ENCODE measurements at places on chromosomes 6 and 20. TPM values are rescaled to one million over a fixed set of nuclear protein-coding genes. Genes with fewer than 3 reads are reported as not detected.

The OR2B6 gene
- total RNA-seq, result 0.15 TPM

The HELZ2 gene
- total RNA-seq, result 26.2 TPM

The MDFI gene
- 0.67 TPM for total RNA-seq

The XKR7 gene
- 0.01 TPM for total RNA-seq

The CST7 gene
- not detected for total RNA-seq

The LY6G5C gene
- total RNA-seq, result 1.3 TPM

Data from A549 treated with Hydrocortisone at 1 μM for 4 hours (cell line).